ENCODE measurements at places on chromosomes 6 and 20.

DNA sequence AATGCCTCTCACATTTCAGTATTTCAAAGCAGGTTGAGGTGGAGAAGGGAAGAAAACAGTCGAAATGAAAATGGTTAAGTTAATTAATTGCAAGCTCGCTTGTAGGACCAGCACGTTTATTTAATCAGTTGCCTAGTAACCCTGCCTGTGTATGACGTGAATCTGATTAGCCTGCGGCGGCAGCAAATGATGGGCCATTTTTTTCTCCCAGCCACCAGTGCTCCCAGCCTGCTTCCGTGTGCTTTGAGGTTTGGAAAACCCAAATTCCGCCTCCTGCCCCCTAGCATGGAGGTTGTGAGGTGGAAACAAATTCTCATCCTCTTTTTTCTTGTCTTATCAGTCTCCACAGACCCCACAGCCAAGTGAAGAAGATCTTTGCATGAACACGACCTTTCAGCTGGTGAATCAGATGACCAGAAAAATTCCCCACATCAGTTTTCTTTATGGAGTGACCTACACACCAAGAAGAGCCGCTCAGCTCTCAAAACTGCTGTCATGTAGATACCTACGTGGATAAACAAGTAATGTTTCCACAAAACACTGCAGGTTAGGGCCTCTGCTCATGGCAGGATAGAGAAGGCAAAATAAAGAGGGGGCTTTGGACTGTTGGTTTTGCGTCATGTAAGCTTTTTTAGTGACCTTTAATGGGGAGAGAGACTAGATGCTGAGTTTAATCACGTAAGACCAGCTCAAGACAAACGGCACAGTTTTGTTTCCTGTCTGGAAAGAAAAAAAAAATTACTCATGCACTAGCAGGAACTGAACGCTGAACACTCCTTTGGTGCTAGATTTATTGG is 572.9 kb upstream of the NOX3 start:
- DNase-seq: no peak

DNA sequence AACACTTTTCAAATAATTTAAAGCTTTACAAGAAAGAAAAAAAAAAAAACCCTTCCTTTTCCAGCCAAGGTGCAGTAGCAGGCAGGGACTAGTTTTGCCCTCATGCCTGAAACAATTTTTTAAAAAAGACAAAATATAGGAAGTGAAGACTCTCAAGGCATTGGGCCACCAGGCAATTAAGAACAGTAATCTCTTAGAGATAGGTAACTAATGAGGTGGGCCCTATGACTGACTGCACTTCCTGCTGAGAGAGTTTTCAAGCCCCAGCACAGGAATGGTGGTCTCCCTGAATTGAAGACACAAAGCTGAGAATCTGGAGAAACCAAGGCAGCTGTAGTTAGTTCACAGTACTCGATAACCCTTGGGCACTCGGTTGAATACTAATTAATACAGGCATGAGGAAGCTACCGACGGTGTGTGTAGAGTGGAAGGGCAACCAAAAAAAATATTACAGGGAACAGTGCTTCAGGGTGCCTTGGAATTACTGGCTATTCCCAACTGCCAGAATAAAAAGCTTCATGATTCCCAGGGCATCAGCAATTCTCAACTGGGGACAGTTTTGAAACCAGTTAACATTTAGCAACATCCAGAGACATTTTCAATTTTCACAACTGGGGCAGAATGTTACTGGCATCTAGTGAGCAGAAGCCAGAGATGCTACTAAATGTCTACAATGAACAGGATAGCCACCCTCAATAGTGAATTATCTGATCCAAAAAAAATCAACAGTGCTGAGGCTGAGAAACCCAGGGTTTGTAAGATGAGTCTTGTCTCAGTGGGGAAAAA is 36.0 kb upstream of the PLN start:
- no peak for DNase-seq

GRCh38 chr20:6714279-6714711 is 53.2 kb upstream of the BMP2 start:
- DNase-seq: no peak

DNA sequence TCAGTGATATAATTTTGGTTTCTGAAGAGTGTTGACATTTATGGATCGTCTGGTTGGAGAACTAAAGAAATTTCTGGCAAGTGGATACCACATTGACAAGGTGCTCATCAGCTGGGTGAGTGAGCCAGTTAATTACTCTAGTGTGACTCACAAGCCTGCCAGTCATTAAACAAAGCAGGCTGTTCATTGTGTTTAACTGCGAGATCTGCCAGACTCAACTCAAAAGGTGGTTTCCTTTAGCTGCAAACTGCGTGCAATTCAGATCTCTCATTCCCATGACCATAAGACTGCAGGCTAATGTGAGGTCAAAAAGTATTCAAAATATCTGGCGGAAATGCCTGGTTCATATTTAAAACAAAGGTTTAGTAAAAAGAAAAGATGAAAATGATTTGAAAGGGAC is 32.5 kb upstream of the IYD start:
- no peak for DNase-seq

DNA sequence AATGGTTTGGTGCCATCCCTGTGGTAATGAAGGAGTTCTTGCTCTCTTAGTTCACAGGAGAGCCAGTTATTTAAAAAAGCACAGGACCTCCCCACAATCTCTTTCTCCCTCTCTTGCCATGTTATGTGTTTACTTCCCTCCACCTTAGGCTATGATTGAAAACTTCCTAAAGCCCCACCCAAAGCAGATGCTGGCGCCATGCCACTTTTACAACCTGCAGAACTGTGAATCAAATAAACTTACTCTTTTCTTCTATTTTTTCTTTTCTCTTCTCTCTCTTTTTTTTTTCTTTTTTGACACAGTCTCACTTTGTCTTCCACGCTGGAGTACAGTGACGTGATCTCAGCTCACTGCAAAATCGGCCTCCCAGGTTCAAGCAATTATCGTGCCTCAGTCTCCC is 508.4 kb upstream of the EPHA7 start:
- DNase-seq: no peak

- DNase-seq: no peak
These were observed 76.8 kb upstream of the OGFRL1 start for GRCh38 chr6:71211799-71212198.

DNA sequence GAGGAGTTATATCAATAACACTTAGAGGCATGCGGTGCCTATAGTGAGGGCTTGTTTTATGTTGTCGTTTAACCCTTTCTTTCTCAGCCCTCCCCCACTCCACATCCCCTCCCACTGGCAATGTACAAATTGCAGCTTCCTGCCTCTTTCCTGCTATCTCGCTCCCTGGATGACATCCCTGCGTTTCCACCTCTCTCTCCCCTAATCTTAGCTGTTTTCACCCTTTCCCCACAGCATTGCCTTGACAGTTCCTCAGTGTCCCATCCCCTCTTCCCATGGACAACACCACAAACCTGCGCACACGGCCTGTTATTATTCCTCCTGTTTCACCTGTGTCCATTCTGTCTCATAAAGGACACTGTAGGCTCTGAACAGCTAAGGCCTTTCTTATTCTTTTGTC is 34.5 kb downstream of the MYB start:
- no peak for DNase-seq

GRCh38 chr6:154615483-154616025 is 105.1 kb upstream of the CNKSR3 start:
- DNase-seq: no peak

GRCh38 chr6:2502998-2503674 is 247.6 kb downstream of the MYLK4 start:
- no peak for DNase-seq

GRCh38 chr6:163494279-163494727 is 79.8 kb downstream of the QKI start:
- no peak for DNase-seq

DNA sequence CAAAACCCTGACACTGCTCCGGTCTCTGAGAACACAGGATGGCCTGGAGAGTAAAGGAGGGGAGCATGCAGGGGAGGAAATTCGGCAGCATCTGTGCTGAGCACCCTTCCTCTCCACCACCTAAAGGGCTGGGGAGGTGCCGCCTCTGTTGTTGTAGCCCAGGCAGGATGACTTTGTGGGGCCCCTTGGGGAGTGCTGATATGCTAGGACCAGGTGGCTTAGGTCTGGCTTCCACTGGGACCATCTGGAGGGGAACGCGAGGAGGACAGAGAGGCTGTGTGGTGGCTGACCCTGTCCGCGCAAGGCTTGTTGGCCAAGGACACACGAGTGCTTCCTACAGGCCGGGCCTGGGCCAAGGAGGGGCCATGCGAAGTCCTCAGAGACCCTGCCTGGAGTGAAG is 9.9 kb upstream of the RPS6KA2 start:
- no peak for DNase-seq

DNA sequence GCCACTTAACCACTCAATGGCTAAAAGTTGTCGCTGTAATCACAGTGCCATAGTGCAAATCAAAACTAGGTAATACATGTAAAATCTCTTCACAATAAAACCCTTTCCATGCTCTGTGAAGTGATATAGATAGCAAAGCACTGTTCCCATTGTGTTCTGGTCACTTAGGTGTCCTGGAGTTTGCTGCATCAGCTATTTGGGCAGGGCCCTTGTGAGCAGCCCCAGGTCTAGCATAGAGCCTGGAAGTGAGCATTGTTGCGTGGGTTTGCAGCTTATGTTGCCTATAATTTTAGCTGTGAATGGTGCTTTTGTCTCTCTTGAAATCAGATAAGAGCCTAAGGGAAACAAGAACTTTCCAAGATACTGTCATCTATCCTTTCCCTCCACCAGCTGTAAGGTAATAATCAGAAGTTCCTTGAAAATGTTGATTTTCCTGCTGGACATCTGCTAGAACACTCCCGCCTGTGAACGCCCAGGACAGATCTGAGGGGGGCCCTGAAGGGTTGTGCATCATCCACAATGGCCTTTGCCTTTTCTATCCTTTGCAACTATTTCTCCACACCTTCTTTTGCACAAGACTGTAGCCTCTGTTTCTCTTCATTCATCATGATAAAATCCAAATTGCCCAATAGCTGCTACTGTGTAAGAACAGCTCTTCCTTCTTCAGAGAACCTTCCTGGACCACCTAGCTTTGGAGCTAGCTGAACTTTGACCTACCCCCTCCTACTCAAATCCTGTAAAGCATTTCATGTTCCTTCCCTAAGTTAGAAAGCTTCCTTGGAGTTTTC is 57.0 kb downstream of the TNFAIP3 start:
- no peak for DNase-seq

DNA sequence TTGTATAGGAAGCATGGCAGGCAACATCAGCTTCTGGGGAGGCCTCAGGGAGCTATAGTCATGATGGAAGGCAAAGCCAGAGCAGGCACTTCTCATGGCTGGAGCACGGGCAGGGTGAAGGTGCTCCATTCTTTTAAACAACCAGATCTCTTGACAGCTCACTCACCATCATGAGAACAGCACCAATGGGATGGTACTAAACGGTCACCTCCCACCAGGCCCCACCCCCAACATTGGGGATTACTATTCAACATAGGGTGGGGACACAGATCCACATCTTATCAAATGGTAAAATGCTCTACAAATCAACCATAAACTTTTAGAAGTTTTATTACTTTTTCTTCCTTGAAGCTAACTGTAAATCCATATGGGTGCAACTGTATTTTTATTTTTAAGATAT is 61.5 kb downstream of the MAP3K4 start:
- DNase-seq: no peak

DNA sequence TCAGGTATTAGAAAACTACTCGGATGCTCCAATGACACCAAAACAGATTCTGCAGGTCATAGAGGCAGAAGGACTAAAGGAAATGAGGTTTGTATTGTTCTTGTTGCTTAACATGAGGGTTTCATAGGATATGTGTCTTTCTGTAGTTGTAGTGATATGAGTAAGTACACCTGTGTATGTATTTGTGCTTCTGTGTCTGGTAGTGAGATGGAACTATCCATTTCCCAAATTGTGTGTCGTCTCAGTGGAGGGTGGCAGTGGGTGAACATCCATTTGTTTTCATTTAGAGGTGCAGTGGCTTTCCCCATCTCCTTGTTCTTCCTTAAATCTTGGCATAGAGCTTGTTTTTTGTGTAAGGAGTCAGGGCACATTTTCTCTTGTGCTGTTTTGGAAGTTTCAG is 8.2 kb downstream of the ASXL1 start:
- no peak for DNase-seq

- DNase-seq: no peak
These were observed 59.6 kb upstream of the SDHAF4 start for GRCh38 chr6:70507161-70507560.

- no peak for DNase-seq
These were observed 113.5 kb downstream of the SLC35B3 start for GRCh38 chr6:8321671-8322404.

- no peak for DNase-seq
These were observed 284.9 kb upstream of the NRSN1 start for GRCh38 chr6:23841116-23841515.

- no peak for DNase-seq
These were observed 41.5 kb upstream of the FAM184A start for GRCh38 chr6:119119989-119120388.

GRCh38 chr20:15708984-15709598 is 864.2 kb downstream of the KIF16B start:
- no peak for DNase-seq

- no peak for DNase-seq
These were observed 27.0 kb upstream of the PMEPA1 start for GRCh38 chr20:57736738-57737347.

DNA sequence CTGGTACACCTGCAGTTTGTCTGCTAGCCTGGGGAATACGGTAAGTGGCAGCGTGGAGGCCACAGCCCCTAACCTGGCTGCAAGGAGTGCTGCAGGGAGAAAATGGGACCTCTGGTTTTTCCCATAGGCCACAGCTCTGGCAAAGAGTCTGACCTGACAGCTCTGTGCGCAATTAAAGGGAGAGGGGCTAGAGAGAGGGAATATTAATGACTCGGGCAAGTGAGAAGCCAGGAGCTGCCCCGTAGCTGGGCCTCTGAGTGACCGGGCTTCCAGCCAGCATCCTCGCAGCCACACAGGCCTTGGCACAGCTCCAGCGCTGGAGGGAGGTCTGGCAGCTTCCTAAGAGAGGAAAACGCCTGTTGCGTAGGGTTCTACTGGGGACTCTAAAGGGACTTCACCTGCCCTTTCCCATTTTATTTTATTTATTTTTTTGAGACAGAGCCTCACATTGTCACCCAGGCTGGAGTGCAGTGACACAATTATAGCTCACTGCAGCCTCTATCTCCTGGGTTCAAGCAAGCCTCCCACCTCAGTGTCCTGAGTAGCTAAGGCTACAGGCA is 18.2 kb upstream of the OCSTAMP start:
- DNase-seq: peak; percentile 69

- no peak for DNase-seq
These were observed 87.6 kb upstream of the GCM1 start for GRCh38 chr6:53236241-53236640.

Data from NCI-H1694 treated with DMSO at 0.1 percent for 48 hours (cell line).